Activated T-helper 1 cell treated with anti-CD3 and anti-CD28 coated beads, Interleukin-12 subunit alpha, Interleukin-12 subunit beta, Interleukin-2, Interleukin-4 antibody, amounts not matched to agents 30 ng/mL and 10 ng/mL and 1 ng/mL, durations not matched to agents 14 hours and 24 hours and 36 hours (primary cell): ENCODE measurements at places on chromosomes 7 and 10.

- no peak for DNase-seq
Measured at GRCh38 chr7:44694766-44695165, 53.9 kb upstream of the ZMIZ2 start.

- no peak for DNase-seq
Measured at GRCh38 chr10:43689007-43689491, 40.4 kb upstream of the ZNF32 start.

GRCh38 chr10:121678631-121679174 is 80.5 kb upstream of the FGFR2 start:
- DNase-seq: no peak

DNA sequence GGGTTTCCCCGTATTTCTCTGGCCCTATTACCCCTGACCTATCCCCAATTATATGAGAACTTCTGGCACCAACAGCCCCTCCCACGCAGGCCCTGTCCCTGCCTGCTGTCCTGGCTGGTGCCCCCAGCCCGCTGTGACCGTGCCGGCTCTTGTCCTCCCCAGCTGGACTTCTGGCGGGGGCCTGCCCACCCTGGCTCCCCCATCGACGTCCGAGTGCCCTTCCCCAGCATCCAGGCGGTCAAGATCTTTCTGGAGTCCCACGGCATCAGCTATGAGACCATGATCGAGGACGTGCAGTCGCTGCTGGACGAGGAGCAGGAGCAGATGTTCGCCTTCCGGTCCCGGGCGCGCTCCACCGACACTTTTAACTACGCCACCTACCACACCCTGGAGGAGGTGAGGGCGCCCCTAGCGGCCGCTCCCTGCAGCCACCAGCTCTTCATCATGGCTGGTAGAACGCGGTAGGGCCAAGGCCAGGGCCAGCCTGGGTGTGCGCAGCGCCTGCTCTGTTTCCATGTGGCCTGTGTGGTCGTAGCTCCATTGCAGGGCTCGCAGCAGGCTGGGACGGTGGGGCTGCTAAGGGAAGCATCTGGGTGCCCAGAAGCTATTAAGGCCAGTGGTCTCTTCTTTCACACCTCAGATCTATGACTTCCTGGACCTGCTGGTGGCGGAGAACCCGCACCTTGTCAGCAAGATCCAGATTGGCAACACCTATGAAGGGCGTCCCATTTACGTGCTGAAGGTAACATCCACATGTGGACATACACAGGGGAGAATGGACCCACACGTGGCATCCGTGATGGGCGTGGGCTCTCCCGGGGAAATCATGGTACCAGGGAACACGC is 1.4 kb downstream of the CPA1 start:
- no peak for DNase-seq

DNA sequence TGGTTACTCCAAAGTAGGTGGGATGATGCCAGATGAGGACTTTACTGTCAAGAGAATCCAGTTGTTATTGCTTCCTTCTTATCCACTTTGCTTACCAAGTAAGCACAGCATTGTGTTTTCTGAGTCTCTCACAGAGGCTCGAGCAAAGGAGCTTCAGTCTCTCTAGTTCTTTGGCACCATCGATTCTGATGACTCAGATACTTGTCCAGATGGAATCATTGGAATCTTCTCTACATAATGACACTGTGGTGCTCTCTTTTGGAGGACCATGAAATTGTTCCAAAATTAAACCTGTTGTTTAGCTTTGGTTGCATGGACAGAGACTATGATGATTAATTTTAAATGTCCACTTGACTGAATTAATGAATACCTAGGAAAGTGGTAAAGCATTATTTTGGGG is 132.6 kb downstream of the NXPH1 start:
- DNase-seq: no peak

GRCh38 chr7:116727432-116728009 is 55.5 kb downstream of the MET start:
- DNase-seq: no peak

- DNase-seq: no peak
Measured at GRCh38 chr10:17693009-17693408, 49.1 kb downstream of the STAM start.

- no peak for DNase-seq
Measured at GRCh38 chr7:75611557-75612178, 119.5 kb downstream of the SPDYE5 start.

DNA sequence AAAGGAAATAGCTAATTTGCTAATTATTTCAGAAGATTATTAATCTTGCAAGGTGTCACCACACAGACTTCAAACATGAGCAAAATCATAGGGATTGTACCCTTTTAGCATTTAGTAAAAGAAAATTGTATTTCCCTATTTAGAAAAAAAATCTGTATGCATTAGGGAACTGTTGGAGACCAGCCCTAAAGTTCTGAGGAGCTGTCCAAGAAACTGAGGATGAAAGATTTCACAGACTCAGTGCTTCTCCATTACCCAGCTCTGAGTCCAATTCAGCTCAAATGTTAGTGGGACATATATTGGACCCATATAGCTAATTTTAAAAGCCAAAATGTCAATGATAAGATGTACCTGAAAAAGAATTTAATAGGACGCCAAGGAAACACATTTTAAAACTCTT is 271.7 kb downstream of the SNX10 start:
- DNase-seq: no peak

GRCh38 chr7:151428378-151429236 is 11.3 kb downstream of the CRYGN start:
- no peak for DNase-seq

DNA sequence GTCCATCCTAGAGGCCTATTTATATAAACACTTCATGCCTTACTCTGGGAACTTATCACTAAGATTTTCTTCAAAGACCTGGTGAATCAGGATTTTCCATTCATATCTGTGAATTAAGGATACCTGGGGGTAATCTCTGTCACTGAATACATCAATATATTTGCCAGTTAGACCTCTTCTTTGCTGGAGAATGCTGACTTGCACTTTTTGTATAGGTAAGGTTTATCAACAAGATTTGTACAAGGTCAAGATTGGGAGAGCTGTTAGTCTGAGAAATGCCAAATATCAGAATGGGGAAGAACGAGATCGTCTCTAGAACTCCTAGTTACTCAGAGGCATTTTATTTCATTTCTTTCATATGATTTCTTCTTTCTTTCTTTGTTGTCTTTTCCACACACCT is 1060.0 kb downstream of the NRG3 start:
- DNase-seq: no peak

DNA sequence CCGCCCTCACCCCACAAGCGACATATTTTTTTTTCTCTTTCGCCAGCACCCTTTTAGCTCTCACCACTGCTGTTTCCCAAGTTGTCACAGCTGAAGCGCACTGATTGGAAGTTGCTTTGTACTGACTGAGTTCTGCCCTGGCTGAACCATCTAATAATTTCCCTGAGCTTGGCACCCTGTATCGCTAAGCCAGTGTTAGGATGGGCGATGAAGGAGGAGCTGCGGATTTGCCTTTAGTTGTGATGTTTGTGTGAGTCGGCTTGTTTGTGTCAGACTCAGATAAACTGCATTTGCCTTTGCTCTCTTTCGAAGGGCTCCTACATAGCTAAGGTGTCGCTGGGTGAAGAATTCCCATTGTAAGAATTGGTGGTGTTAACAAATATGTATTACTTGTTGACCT is 1.3 kb upstream of the ATXN7L1 start:
- no peak for DNase-seq

- no peak for DNase-seq
Measured at GRCh38 chr7:140316165-140316661, 82.1 kb downstream of the SLC37A3 start.

DNA sequence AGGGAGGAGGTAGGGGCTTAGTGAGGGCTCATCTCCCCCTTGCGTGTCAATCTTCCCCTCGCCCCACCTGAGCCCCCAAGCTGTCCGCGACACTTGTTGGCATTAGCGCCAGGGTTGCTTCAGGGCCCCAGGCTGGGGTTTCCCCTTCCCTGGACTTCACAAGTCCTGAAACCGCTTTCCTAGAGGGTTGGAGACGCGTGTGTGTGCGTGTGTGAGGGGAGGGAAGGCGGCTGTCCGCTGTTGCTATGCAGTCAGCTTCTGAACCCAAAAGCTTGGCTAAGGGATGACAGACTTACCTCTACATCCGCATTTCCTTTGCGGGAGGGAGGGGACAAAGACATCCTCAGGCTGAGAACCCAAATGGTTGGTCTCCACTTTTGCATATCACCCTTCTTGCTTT is 803 bp downstream of the GOLGA7B start:
- no peak for DNase-seq

GRCh38 chr10:103742824-103743223 is 112.6 kb downstream of the SH3PXD2A start:
- DNase-seq: no peak

DNA sequence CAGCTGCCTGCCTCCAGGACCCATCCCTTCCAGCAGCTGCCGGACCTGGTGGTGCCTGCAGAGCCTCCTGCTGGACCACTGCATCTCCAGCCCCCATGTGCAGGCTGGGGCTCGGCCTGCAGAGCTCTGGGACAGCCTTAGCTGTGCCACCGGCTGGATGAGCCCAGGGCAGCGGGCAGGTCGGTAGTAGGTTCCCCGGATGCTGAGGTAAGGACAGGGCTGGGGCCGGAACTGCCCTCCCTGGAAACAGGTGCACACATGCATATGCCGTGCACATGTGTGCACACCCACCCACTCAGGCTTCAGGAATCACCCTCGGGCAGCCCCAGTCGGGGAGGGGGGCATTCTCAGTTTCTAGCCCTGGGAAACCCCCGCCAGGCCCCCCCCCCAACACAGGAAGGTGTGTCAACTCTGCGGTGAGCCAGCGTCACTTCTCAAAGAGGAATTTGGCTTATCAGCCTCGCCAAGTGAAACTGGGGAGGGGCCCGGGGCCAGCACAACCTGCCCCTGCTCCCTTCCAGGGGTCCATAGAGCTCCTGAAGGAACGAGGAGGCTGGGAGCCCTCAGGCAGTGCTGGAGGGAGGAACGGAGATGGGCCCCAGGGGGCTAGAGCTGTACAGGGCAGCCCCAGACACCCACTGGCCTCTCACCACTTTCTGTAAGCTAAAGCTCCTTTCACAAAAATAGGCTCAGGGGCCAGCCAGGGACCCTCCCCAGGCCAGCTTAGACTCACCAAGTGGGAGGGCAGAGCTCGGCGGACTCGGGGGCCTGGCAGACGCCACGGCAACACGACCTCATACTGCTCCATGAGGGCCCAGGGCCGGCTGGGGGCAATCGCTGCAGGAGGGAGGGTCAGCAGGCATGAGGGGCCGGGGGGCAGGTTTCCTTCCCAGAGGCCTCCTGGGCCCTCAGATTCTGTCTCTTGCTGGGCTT is 1.7 kb downstream of the ADAM8 start:
- DNase-seq: peak; percentile 65

DNA sequence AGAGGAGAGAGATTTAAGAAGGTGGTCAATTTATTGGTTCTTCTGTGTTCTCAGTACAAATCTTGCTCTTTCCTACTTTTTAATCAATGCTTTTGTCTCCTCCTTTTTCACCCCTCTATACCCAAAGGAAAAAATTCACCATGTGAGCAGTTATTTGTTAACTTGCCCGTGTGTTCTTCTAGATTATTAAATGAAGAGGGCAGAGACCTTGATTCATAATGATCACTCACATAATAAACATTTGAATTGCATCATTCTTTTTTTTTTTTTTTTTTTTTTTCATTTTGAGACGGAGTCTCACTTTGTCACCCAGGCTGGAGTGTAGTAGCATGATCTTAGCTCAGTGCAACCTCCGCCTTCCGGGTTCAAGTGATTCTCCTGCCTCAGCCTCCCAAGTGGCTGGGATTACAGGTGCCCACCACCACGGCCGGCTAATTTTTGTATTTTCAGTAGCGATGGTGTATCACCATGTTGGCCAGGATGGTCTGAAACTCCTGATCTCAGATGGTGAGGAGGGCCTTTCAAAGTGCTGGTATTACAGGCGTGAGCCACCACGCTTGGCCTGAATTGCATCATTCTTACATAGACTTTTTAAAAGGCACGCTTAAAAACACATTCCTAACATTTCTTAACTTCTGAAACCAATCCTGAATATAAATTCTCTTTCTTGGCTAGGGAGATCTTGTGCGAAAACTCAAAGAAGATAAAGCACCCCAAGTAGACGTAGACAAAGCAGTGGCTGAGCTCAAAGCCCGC is 3.6 kb downstream of the GARS1 start:
- DNase-seq: no peak
